Upper lobe of right lung (tissue), 1 donor: ENCODE measurements at places on chromosomes 7 and 10. TPM values are rescaled to one million over a fixed set of nuclear protein-coding genes. Genes with fewer than 3 reads are reported as not detected.
A peak's percentile ranks its signal among the peaks of the same experiment; 100 is the strongest.

- DNase-seq: peak; percentile 79
- no peak overlapping the region for H3K27ac ChIP-seq
- no peaks in the 10 kb centered on the region for H3K36me3 ChIP-seq
Observed at GRCh38 chr10:113454341-113455061, 98.4 kb upstream of the HABP2 start.

DNA sequence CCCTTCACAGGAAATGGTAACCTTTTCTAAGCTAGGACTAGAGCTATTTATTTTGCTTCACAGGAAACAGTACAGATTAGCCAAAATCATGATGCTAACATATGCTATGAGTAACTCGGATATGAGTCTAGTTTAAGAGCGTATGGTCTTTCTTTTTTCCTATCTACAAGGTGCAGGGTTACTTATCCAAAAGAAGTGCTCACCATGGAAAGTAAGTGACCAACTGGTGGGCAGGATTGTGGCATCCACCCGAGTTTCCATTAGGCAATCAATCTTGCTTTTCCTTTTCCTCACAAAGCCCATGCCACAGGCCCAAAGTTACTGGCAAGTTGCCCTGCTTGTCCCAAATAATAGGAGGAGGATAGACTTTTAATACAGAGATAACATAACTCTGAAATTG is 765.1 kb upstream of the POM121L12 start:
- no peaks in the 10 kb centered on the region for H3K4me1 ChIP-seq
- no peaks in the 10 kb centered on the region for H3K27me3 ChIP-seq
- H3K4me3 ChIP-seq: no peak overlapping the region

GRCh38 chr7:118745927-118746326 is 521.4 kb downstream of the ANKRD7 start:
- DNase-seq: no peak
- no peaks in the 10 kb centered on the region for H3K36me3 ChIP-seq
- no peaks in the 10 kb centered on the region for H3K4me1 ChIP-seq
- H3K27ac ChIP-seq: no peak overlapping the region
- H3K4me3 ChIP-seq: no peak overlapping the region

GRCh38 chr7:21128062-21128817 is 299.6 kb upstream of the SP4 start:
- DNase-seq: no peak
- no peak overlapping the region for H3K27ac ChIP-seq
- no peak overlapping the region for H3K4me3 ChIP-seq
- no peaks in the 10 kb centered on the region for H3K27me3 ChIP-seq

DNA sequence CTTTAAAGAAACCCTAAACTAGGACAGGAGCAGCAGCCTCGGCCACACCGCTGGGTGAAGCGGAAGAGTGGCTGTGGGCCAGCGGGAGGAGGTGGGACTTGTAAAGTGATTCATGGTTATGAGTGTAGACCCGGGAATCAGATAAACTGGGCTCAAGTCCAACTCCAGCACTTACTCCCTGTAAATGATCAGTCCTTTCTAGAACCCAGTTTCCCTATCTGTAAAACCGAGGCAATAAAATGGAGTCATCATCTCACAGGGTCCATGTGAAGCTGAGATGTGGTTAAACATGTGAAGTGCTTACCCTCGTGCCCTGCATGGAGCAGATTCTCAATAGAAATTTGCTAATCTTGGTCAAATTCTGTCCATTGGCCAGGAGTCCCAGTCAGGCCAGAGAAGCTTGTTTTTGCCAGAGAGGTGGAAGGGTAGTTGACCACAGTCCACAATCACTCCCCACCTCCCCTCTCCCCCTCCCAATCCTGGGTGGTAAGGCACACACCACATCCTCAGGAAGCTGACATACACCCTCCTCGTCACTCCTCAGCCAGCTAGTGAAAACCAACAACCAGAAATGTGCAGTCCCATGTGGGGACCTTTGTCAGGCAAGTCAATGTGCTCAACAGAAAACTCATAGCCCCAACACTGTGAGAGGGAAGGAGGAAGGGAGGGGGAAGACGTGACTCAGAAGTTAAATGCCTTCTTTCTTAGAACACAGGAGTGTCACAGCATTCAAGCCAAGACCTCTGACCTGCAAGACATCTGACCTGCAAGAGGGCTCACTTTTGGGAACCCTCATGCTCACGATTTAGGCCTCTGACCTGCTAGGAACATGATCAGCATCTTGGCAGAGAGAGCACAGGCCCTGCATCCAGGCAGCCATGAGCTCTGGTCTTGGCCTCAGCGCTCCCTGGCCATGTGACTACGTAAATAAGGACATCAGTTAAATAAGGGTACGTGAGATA is 145.1 kb downstream of the PLXNA4 start:
- H3K27me3 ChIP-seq: no peaks in the 10 kb centered on the region
- no peak for DNase-seq
- H3K4me1 ChIP-seq: peaks cover 7% of the 10 kb centered on the region
- no peak overlapping the region for H3K27ac ChIP-seq
- H3K36me3 ChIP-seq: no peaks in the 10 kb centered on the region

GRCh38 chr7:50317221-50317678 is 12.7 kb downstream of the IKZF1 start:
- H3K4me3 ChIP-seq: no peak overlapping the region
- H3K27ac ChIP-seq: no peak overlapping the region
- H3K36me3 ChIP-seq: no peaks in the 10 kb centered on the region
- no peak for DNase-seq

- no peaks in the 10 kb centered on the region for H3K36me3 ChIP-seq
- no peak for DNase-seq
- no peaks in the 10 kb centered on the region for H3K27me3 ChIP-seq
- H3K4me3 ChIP-seq: no peak overlapping the region
- peaks cover 13% of the 10 kb centered on the region for H3K4me1 ChIP-seq
Observed at GRCh38 chr10:17062493-17062892, 67.1 kb downstream of the CUBN start.

GRCh38 chr7:150862356-150862755 is 10.0 kb downstream of the AOC1 start:
- no peak for DNase-seq
- no peak overlapping the region for H3K4me3 ChIP-seq
- no peaks in the 10 kb centered on the region for H3K27me3 ChIP-seq
- H3K4me1 ChIP-seq: no peaks in the 10 kb centered on the region
- H3K27ac ChIP-seq: no peak overlapping the region
- no peaks in the 10 kb centered on the region for H3K36me3 ChIP-seq

CAMK2B gene
- 0.17 TPM for total RNA-seq

LGI1 gene
- total RNA-seq: not detected

PDE6C gene
- not detected for total RNA-seq
